ENCODE measurements at places on chromosomes 7 and 10.
A peak's percentile ranks its signal among the peaks of the same experiment; 100 is the strongest.

GRCh38 chr7:93530701-93531100, 43.8 kb downstream of the CALCR start:
- DNase-seq, result no peak

- no peak for DNase-seq
These were observed 9.7 kb downstream of the COL28A1 start for GRCh38 chr7:7526006-7526405.

DNA sequence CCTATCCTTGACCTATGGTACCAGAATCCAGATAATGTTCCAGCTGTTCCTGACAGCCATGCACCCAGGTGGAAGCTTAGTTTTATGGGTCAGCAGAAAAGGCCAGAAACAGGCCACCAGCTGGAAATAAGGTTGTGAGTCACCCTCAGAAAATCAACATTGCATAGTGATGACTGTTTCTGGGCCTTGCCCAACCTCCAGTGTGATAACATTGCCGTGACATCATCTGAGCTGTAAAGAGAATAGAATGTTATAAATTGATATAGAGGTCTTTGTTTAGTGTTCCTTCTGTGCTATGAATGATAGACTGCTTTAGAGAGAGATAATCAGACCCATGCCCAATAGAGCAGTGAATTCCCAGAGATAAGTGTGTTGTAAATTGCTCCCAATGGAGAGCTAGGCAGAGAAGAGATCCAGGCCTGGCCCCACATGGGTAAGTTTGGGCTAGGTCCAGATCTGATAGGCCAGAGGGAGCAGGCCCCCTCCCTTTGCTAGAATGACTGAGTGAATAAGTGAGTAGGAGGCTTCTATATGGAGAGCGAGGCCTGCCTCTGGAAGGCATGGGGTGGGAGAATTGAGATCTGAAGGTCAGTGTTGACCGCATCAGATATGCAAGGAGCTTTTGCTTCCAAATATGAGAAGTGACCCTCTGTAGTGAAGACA, 14.2 kb upstream of the HPS1 start:
- DNase-seq, result peak; percentile 75

- peak; percentile 66 for DNase-seq
These were observed 28.2 kb downstream of the IL15RA start for GRCh38 chr10:5949009-5949759.

- peak; percentile 52 for DNase-seq
These were observed 6.6 kb downstream of the LEP start for GRCh38 chr7:128247640-128248194.

DNA sequence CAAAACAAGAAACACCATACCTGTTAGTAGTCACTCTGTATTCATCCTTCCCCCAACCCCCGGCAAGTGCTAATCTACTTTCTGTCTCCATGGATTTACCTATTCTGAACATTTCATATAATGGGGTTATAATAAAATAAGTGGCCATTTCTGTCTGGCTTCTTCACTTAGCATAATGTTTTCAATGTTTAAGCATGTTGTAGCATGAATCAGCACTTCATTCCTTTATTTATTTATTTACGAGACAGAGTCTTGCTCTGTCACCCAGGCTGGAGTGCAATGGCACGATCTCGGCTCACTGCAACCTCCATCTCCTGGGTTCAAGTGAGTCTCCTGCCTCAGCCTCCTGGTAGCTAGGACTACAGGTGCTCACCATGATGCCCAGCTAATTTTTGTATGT, 69.2 kb downstream of the HIP1 start:
- no peak for DNase-seq

- DNase-seq, result no peak
These were observed 7.4 kb upstream of the GNA12 start for GRCh38 chr7:2851497-2851896.

- no peak for DNase-seq
These were observed 28.0 kb downstream of the PRPF18 start for GRCh38 chr10:13614530-13615332.

- DNase-seq, result no peak
These were observed 81.4 kb downstream of the ATXN7L1 start for GRCh38 chr7:105794741-105795729.

Measured in inflammatory macrophage (primary cell).